ENCODE measurements at places on chromosomes 2 and 18.

- DNase-seq: no peak
Measured at GRCh38 chr2:96138179-96139145, at the start of gene ASTL. ASTL (minus strand) TSS chr2:96138502; CDS start chr2:96138436, 66 bp downstream.

DNA sequence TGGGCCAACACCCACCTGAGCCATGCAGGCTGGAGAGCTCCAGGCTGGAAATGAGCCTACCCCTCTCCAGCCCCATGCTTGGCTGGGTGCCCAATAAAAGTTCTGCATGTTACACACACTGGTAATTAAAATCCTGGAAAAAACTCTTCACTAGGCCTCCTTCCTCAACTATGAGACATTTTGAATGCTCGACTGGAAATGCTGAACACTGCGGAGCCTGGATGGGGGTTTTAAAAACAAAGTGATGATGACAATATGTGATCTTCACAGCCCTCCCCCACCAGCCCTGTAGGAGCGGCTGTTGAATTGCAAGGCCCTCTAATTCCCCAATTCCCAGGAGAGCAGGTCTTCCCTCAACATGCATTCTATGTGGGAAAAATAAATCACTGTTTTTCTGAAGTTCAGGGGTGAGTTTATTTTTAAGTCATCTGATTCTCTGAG, 179.2 kb downstream of the TTC32 start:
- no peak for DNase-seq

GRCh38 chr2:99726691-99727090, 236.9 kb upstream of the REV1 start:
- DNase-seq: no peak

DNA sequence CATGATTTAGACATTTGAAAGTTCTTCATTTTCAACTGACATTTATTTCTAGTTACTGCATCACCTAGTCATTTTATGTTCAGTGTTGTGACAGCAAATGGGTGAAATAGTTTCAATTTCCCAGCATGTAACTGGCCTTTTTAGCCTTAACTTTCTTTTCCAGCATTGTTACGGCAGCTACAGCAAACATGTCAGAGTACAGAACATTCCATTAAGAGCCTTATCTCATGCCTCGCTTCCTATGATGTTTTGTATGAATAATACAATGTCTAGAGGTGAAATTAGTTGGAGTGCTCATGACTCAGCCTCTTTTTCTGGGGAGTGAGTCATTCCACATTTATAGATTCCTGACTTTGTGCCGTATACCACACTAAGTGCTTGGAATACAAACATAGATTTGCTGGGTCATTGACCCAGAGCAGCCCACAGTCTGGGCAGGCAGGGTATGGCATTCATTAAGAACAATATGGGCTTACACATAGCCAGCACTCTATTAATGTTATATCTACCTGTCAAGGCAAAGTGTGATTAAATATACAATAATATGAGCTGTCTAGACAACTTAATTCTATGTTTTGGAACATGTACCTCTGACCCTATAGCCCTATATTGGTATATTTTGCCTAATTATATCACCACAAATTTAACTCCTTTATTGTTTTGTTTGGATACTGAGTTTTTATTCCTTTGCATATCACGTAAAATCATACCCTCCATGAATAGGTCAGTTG, 72.2 kb downstream of the MAP2 start:
- DNase-seq: no peak

- no peak for DNase-seq
Measured at GRCh38 chr18:48161911-48162698, 231.6 kb upstream of the SMAD2 start.

DNA sequence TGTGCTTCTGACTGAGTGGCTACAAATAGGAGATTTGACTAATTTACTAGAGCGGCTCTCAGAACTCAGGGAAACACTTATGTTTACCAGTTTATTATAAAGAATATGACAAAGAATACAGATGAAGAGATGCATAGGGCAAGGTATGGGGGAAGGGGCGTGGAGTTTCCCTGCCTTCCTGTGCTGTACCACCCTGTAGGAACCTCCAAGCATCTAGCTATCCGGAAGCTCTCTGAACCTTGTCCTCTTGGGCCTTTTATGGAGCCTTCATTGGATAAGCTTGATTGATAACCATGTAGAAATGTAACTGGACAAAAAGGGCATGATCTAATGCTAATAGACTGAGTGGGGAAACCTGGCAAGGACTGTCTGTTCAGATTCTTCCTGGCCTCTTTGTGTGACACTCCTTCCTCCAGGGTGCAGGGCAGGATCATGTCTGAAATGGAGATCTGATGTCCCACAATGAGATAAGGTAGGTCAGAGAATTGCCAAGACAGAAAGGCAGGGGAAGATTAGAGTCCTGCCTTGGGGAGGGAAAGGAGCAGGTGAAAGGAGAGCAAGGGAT, 101.8 kb upstream of the NPAS2 start:
- DNase-seq: no peak

GRCh38 chr18:68564961-68565360, 149.9 kb downstream of the TMX3 start:
- no peak for DNase-seq

DNA sequence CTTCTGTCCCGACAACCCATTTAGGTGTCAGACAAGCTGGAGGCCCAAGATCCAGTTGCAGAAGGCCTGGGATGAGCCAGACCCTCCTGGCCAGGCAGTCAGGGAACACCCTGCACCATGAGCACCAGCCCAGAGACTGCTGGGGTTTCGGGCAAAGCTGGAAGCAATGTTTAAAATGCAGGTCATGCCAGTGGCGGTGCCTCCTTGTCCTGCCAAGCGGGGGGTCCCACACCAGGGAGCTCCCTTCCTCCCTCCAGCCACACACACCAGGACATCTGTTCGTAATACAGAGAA, 230.2 kb downstream of the ATAD2B start:
- DNase-seq: no peak

DNA sequence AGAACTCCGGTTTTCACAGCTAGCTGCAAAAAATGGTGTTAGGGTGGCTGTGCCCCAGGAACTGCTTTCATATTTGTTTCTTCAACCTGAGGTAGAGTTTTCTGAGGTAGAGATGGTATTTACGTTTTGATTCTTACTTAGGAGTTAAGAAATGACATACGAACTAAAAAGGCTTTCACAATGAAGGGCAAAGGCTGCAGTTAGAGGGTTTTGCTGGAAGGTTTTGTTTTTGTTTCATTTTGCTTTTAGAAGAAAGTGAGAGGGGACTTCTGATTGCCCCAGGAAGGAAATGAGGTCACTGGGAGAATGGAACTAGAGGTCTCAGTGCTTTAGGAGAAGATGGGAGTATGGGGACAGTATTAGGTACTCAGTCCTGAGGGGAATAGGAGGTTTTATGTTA, 15.5 kb downstream of the CDCA7 start:
- no peak for DNase-seq

DNA sequence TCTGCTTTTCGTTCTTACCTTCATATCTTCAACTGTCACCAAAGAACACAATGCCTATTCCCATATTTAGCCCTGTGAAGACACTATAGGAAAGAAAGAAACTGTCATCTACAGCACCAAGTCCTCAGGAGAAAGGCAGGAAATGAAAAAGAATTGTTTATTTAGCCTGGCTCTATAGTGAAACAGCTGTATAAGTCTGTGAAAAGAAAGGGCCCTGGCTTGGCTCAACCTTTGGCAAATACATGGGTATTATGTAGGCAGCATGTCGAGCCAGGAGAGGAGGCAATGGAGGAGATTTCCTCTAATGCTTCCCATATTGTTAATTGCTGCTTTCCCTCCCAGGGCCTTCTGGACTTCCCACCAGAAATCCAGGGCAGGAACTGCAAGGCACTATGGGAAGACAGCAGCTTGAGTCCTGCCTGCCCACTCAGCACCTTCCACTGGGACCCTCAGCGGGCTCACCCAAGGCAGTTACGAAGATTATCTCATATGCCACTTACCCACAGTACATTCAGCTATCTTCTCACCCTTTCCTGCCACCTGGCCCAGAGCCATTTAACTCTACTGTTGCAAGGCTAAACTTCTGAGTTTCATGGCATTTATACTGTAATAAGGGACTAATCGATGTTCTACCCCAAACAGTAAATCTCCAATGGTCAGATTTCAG, 30.1 kb downstream of the SLC8A1 start:
- DNase-seq: no peak

DNA sequence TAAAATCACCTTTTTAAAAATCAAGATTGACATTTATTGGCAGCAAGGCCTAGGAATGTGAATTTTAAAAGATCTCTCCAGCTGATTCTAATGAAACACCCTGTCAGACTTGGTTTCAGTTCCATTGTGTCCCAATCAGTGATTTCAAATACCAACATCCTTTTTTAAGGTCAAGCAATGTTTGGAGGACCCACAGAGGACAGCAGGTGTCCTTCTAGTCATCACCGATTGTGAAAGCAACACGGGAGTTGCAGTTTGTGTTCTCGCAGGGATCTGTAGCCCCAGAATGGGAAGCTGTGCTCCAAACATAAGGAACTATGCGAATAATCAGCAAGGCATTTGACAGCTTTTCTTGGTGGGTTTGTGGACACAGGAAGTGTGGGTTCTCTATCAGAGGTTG, 4.5 kb upstream of the KIDINS220 start:
- no peak for DNase-seq

- no peak for DNase-seq
Measured at GRCh38 chr2:203175371-203175770, 63.4 kb upstream of the CYP20A1 start.

GRCh38 chr2:239164335-239164871, 236.4 kb downstream of the HDAC4 start:
- DNase-seq: no peak

DNA sequence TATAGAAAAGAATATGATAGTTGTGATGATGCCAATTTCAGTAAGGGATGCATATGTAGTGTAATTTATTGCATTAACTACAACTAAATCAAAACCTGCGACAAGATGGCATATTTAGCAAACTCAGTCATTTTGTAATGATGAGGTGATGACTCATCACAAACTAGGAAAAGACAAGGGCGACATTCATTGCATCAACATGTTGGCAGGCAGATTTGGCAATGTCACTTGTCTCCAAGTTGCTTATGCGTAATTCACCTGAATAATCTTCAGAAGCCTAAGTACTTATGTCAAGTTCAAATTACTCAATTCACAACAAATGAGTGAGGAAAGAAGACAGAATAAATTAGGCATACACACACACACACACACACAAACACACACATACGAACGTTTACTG, 273.2 kb upstream of the RGPD4 start:
- no peak for DNase-seq

- DNase-seq: no peak
Measured at GRCh38 chr2:53450923-53451322, 316.7 kb upstream of the CHAC2 start.

GRCh38 chr2:11674983-11675382, 5.0 kb upstream of the NTSR2 start:
- no peak for DNase-seq

- DNase-seq: no peak
Measured at GRCh38 chr2:1791006-1791605, 46.8 kb upstream of the PXDN start.

- no peak for DNase-seq
Measured at GRCh38 chr18:65788373-65788772, 37.6 kb downstream of the CDH7 start.

GRCh38 chr2:157596992-157597681, 31.5 kb downstream of the ACVR1C start:
- no peak for DNase-seq

GRCh38 chr18:41457765-41458326, 497.2 kb upstream of the PIK3C3 start:
- no peak for DNase-seq

DNA sequence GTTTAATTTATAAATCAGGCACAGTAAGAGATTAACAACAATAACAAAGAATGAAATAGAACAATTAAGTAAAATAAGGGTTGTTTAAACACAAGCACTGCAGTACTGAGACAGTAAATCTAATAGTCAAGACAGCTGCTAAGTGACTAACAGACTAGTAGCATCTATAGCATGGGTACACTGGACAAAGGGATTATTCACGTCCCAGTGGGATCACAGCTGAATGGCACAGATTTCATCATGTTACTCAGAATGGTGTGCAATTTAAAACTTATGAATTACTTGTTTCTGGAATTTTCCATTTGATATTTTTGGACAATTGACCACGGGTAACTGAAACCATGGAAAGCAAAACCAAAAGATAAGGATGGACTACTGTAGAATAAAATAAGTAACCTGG, 161.9 kb upstream of the DAPL1 start:
- no peak for DNase-seq

- no peak for DNase-seq
Measured at GRCh38 chr2:36287363-36288275, 68.0 kb upstream of the CRIM1 start.

DNA sequence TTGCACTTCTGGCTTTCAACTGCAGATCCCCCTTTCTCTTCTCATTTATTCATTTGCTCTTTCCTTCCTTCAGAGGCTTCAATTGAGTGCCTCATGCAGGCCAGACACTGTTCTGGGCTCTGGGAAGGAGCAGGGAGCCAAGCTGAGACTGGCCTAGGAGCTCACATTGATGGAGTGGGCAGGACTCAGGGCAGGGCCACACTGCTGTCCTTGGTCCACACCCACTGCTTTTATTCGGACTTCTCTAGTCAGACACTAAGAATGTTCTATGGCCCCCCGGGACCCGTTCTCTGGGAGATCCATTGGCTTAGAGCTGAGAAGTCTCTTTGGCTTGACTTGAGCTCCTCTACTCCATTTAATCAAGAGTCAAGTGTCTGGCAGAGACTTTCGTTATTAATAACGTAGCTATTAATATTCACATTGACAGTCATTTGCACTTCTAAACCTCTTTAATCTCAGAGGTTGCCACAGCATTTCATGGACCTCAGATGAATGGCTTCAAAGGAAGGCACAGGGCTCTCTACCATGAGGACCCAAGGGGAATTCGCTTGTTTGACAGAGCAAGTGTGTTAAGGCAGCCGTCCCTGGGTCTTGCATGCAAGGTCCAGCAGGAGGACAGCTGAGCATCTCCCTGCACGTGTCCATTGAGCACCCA, 20.1 kb downstream of the SH3RF3 start:
- DNase-seq: no peak

GRCh38 chr2:88601286-88601685, 26.0 kb downstream of the EIF2AK3 start:
- DNase-seq: no peak

DNA sequence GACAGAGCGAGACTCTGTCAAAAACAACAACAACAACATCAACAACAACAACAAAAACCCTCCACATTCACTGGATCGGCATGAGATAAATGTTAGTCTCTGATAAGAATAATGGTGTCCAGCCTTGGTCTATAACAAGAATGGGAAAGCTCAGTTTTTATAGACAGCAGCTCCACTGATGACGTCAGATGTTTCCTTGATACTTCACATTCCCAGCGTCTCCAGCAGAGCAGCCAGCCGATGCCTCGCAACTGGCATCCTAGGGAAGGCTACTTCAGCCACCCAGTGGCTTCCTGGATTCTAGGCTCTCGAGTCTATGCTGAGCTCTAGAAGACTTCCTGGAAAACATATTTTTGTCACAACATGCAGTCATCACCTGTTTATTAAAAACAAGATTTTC, 271.4 kb upstream of the SMIM21 start:
- DNase-seq: no peak

- no peak for DNase-seq
Measured at GRCh38 chr2:196980001-196980400, 53.5 kb upstream of the PGAP1 start.

DNA sequence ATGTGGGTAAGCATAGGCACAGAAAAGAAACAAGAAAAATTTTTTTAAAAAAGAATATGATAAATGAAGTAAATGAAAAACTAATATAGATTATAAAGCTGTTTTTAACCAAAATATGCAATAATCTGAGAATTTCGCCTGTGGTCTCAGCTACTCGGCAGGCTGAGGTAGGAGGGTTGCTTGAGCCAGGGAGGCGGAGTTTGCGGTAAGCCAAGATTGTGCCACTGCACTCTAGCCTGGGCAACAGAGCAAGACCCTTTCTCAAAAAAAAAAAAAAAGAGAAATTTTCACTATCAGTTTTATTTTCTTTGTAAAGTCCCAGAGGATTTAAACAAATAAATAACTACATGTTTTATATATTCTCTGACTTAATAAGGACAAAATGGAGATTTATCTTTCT, 47.3 kb downstream of the DHX57 start:
- DNase-seq: no peak

All from NCI-H1048 (cell line).